ENCODE measurements at places on chromosomes 3 and 15. TPM values are rescaled to one million over a fixed set of nuclear protein-coding genes. Genes with fewer than 3 reads are reported as not detected.

KLHL40 gene
- polyA plus RNA-seq = not detected

ROBO2 gene
- polyA plus RNA-seq = 16.3 TPM

HIGD2B gene
- not detected for polyA plus RNA-seq

SEMA3B gene
- polyA plus RNA-seq = 22.0 TPM

AMOTL2 gene
- 78.9 TPM for polyA plus RNA-seq

IMPG2 gene
- polyA plus RNA-seq = 0.19 TPM

BFSP2 gene
- polyA plus RNA-seq = not detected
